ENCODE measurements at places on chromosomes 7 and 10.

DNA sequence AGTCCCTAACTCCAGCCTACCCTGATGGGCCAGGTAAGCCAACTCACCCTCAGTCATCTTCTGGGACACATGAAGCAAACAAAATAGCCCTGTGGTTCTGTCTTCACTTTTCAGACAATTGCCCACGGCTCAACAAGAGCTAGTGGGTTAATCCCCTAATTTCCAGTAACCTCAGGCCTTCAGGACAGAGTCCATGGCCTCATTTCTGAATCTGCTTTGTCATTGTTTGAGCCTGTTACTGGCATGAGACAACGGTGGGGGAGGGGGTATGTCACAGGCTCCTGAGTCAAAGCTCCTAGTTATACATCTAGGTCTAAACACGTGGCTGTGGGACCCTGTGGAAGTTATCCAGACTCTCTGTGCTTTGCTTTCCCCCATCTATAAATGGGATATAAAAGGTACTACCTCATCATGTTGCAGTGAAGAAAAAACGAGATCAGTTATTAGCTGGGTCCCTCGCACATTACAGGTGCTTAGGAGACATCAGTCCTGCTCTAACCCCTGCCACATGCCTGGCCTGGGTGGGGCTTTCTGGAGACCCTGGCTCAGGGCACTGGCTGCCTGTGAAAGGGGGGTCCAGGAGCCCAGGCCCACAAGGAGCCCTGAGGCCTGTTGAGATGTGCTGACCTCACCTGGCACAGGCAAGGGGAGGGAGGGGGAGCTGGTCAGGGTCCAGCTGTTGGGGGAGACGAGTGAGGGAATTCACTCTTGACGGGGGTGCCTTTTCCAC is 16.5 kb downstream of the MAT1A start:
- DNase-seq, result no peak

GRCh38 chr10:85149766-85150165 is 821.4 kb downstream of the CCSER2 start:
- no peak for DNase-seq

GRCh38 chr7:96739609-96740008 is 30.0 kb upstream of the SEM1 start:
- DNase-seq, result no peak

DNA sequence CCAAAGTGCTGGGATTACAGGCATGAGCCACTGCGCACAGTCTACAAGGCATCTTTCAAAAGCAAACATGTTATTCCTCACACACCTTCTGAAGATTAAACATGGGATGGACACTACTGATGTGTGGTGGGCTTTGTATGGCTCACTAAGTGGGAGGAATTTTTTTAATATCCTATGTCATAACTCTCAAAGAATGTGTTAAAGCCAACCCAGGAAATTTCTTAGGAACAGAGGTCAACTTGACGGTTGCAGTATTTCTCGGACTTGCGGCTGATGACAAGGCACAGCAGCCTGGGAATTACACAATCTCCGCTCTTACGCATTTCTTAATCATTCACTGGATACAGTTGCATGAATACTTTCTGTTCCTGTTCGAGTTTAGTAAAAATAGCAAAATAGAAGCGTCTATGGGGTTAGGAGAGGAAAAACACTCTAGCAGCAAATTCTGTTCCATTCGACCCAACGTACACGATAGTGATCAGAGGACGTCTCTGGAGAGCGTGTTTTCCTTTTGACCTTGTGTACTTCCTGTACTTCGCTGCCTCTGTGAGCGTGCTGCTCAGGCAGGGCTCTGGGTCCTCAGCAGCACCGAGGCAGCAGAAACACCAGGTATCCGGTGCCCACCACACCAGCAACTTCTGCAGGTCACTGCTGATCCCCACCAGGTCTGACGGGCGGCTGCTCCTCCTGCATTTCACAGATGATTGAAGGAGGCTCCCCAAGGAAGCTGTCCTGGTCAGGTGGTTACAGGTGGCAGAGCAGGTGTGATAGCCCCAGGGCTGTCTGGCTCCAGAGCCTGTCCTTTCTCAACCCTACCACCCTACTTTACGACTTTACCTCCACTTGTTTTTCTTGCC is 26.4 kb upstream of the SRGN start:
- no peak for DNase-seq

DNA sequence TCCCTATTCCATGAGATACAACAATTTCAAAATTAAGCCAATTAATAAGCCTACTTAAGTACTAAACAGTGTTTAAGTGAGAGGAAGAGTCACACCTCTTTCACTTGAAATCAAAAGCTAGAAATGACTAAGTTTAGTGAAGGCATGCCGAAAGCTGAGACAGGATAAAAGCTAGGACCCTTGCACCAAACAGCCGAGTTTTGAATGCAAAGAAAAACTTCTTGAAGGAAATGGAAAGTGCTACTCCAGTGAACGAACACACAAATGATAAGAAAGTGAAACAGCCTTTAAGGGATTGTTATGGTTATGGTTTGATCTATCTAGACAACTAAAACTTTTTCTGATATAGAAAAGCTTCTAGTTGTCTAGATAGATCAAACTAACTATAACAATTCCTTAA is 135.4 kb upstream of the KMT2E start:
- no peak for DNase-seq

- DNase-seq, result no peak
Observed at GRCh38 chr7:30510124-30511075, 5.8 kb upstream of the GGCT start.

- DNase-seq, result no peak
Observed at GRCh38 chr7:99478464-99479440, 6.1 kb downstream of the ZNF789 start.

GRCh38 chr7:79182283-79182682 is 271.2 kb downstream of the MAGI2 start:
- no peak for DNase-seq

DNA sequence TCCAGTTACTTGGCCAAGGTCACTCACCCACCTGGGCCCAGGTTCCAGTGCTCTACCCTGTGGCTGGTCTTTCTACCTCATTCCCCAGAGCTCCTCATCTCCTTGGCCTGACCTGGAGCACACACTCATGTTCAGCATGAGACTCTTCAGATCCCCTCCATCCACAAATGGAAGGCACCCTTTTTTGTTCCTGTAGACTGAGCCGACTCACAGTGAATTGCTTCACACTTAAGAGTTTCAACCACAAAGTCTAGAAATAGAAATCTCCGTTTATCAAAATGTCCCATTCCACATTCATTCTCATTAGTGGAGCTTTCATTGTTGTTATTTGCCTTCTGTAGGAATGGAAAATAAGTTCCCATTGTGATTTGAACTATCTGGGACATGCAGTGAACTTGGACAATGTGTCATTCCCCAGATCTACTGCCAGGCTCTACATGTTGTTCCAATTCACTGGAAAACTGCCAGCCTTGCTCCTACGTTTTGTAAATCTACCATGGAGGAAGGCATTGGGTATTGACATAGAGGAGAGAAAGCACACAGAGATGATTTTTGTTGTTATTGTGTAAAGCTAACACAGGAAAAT is 125.3 kb upstream of the CELF2 start:
- DNase-seq, result no peak

- DNase-seq, result no peak
Observed at GRCh38 chr10:122346326-122346950, 28.1 kb upstream of the PLEKHA1 start.
